ENCODE measurements at places on chromosomes 1 and 21.

GRCh38 chr1:83511146-83511726 is 487.7 kb downstream of the TTLL7 start:
- DNase-seq: no peak

- no peak for DNase-seq
These were observed 346.7 kb upstream of the ADGRL4 start for GRCh38 chr1:79353224-79353623.

DNA sequence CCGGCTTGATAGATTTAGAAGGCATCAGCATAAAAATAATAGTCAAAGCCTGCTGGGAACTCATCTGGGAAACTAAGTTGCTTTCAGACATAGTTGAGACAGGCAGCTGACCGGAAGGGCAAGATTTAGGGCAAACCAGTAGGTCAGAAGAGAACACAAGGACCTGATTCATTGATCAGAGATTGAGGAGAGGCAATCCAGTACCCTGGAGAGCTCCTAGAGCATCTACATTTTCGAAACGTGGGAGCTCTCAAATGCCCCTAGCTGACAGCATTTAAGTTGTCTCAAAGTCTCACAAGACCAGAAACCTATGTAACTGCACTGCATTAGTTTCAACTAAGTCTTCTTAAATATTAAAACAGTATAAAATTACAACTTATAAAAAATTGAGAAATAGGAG is 22.9 kb upstream of the MTF2 start:
- no peak for DNase-seq

DNA sequence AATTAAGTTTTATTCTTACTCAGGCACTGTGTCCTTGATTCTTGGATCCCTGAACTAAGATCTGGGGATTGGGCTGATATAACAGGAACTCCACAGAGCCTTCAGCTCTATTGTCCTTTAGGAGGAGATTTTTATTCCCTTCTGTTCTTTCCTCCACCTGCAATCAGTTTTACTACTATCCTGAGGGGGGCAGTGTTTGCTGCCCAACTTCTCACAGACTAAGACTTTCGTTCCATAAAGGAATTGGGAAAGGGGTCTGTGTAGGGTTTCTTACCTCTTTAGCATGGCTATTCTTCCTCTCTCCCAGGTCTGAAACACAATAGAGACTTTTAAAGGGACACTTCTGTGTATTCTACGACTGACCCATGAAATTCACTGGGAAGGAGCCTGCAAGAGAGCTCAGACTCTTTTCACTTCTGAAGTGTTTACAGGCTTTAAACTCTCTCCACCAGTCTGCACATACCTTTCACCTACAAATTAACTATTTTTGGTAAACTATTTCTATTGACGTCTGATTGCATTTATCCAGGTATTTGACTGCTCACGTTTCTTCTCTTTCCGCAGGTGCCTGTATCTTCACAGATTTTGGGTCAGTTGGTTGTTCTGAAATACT is 103.3 kb upstream of the DEPDC1 start:
- DNase-seq: no peak

DNA sequence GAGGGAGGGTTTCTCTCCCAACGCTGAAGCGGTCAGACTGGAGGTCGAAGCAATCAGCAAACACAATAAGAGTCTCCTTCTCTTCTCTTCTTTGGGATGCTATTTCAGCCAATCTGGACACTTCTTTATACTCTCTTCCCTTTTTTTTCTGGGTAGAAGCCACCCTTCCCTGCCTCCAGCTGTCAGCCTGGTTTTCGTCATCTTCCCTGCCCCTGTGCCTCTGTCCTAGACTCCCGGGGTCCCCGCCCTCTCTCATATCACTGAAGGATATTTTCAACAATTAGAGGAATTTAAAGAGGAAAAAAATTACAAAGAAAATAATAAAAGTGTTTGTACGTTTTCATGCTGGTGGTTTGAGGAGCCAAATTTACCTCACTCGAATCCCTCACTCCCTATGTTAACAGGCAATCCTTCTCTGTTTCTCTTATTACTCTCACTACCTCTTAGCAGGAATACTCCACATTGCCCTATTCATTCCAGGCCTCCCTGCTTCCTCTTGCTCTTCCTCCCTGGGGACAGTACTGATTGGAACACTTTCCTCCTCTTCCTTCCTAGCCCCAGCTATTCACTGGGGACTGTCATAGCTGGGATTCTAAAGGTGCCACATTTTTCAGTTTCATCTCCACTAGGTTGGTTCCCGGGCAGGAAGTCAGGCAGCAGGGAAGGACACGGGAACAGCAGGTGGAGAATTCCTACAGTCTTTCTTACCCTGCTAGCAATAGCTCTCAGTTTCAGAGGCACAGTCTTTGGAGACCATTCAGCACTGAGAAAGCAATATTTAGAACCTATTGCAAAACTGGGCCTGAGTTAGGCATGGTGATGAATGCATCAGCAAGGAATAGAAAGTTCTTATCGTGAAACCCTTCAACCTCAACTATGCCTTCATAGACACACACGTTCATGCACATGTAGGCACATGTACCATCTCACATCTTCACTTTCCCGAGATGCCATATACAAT is 288.0 kb downstream of the PBX1 start:
- DNase-seq: no peak

All from stimulated activated CD4-positive, alpha-beta T cell treated with anti-CD3 and anti-CD28 coated beads, Interleukin-2, amount 100 ng/mL, for 24 hours (primary cell).